Natural killer cell (primary cell): ENCODE measurements at places on chromosomes 6 and 20. TPM values are rescaled to one million over a fixed set of nuclear protein-coding genes. Genes with fewer than 3 reads are reported as not detected.
A peak's percentile ranks its signal among the peaks of the same experiment; 100 is the strongest.

IMPG1 gene
- total RNA-seq, result not detected

DNA sequence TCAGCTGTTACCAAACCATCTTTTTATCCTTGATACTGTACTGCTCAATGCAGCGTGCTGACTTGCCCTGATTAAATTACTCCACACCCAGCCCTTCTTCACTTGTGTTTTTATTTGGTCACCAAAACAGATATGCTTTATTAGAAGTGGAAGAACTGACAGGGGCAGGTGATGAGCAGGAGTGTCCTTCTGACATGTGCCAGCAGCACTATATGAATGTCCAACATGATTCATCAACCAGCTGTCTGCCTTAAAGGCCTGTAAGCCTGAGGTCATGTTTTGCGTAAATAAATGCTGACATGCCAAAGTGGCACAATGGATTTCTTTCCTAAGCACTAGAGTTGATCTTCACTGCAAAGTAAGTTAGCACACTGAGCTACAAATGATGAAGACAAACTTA lies 15.4 kb downstream of the POPDC3 start:
- DNase-seq, result no peak

GRCh38 chr6:53916804-53917463 lies 122.1 kb downstream of the LRRC1 start:
- no peak for DNase-seq

DNA sequence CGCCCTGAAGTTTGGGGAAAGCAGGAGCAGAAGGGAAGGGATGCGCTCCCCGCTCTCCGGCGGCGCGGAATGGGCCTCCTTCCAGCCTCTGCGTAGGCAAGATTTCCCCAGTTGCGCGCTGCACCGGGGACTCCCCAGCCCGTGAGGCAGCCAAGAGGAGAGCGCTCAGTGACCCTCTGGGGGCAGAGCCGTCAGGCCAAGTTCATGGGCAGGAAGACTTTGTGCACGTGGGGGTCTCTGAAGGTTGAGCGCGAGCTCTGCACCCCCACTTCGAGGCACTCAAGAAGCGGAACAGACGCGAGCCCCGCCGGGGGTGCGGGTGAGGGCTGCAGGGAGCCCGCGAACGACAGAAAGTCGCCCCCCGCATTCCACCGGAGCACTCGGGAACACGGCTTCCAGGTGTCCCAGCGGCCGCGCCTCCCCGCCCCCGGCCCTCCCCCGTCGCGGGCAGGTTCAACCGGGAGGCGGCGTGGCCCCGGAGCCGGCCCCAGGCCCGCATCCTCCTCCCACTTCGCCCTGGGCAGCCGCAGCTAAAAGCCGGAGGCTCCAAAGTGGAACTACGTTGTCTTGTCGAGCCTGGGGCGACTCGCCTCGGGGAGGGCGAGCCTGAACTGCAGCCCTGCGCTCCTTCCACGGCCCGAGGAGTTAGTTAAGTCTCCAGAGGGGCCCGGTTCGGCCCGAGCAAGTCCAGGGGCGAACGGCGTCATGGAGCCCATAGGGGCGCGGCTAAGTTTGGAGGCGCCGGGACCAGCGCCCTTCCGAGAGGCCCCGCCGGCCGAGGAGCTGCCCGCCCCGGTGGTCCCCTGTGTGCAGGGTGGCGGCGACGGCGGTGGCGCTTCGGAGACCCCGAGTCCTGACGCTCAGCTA lies at the start of gene PPP1R3G:
Gene PPP1R3G (plus strand): TSS at position 561 of the 867 bp plus-strand sequence. CDS start 145 bp downstream, at position 706.
- no peak for DNase-seq

CST7 gene
- 619 TPM for total RNA-seq

GRCh38 chr6:159106627-159107241 lies 61.9 kb upstream of the TAGAP start:
- DNase-seq, result peak; percentile 95

GRCh38 chr20:8652396-8652795 lies 416.5 kb upstream of the PLCB4 start:
- DNase-seq, result no peak
